ENCODE measurements at places on chromosomes 7 and 10. TPM values are rescaled to one million over a fixed set of nuclear protein-coding genes. Genes with fewer than 3 reads are reported as not detected.

GRCh38 chr7:111333010-111333409 is 229.3 kb downstream of the IMMP2L start:
- DNase-seq, result no peak

Gene KLHDC10
- polyA plus RNA-seq, result 4.2 TPM

DNA sequence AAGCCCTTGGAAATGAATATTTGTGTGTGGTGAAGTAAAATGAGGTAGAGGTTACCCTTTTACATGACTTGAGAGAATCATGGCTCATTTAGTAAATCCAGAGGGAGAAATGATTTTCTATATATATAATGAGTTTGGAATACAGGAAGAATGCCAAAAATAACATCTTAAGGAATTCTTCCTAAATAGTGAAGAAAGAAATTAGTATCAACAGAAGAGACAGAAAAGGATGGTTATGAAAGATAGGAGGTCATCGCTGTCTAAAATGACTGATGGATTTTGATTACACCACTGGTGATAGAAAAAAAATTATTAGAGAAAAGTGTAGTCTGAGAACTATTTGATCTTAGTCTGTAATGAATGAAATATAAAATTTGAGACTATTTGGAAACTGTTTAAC is 283.0 kb downstream of the ADK start:
- DNase-seq, result no peak

DNA sequence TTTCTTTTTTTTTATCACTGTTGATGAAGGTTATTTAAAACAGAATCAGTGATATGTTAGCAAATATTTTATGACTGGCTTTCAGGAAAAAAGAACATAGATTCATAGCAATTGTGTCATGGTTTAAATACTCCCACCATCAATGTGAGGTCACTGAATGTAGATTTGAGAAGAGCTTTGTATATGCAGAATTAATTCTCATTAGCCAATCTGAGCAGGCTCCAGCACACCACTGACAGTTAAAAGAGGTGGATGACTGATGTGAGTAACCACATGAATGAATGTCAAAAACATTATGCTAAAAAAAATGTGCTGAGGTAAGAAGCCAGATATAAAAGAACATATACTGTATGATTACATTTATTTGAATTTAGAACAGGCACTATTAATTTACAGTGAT is 174.8 kb upstream of the KAT6B start:
- DNase-seq, result no peak

DNA sequence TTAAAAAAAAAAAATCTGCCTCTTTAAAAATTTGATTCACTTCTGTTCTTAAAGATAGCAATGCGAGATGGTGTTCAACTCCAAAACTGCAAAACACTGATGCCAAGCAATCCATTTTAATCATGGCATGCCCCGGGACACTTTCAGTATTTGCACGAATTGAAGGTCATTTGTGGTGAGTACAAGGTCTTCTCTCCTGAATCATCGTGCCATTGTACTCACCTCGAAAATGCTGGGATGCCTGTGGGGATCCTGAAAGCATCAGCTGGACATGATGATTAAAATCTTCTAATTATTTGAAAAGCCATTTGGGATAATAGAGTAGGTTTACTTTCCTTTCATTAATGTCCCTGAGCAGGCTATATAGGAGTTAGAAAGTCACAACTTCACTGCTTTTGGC is 125.1 kb upstream of the NRP1 start:
- DNase-seq, result no peak

GRCh38 chr10:48835781-48836180 is 103.9 kb downstream of the LRRC18 start:
- DNase-seq, result no peak

Data from naive B cell (primary cell).